Activated CD8-positive, alpha-beta memory T cell treated with anti-CD3 and anti-CD28 coated beads, Interleukin-2, amount 10 ng/mL, durations not matched to agents 7 days and 5 days (primary cell): ENCODE measurements at places on chromosomes 6 and 20. TPM values are rescaled to one million over a fixed set of nuclear protein-coding genes. Genes with fewer than 3 reads are reported as not detected.

DNA sequence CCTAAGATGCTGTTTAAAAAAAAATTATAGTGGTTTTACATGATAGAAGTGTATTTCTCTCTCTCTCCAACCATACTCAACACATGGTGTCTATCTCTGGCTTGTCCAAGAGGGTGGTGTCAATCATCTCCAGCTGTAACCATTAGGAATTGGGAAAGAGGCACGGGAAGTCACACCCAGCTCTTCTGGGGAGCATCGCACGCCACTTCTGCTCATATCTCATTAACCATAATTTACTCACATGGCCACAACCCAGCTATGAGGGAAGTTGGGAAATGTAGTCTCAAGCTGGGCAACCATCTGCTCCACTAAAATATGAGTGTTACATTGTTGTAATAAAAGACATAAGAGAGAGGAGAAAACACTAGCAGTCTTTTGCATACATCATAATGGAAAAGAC lies 30.4 kb upstream of the TSHZ2 start:
- H3K27me3 ChIP-seq: no peaks in the 10 kb centered on the region
- H3K4me3 ChIP-seq: no peak overlapping the region
- H3K4me1 ChIP-seq: no peaks in the 10 kb centered on the region
- no peak overlapping the region for H3K27ac ChIP-seq
- no peaks in the 10 kb centered on the region for H3K36me3 ChIP-seq
- no peak for DNase-seq

DNA sequence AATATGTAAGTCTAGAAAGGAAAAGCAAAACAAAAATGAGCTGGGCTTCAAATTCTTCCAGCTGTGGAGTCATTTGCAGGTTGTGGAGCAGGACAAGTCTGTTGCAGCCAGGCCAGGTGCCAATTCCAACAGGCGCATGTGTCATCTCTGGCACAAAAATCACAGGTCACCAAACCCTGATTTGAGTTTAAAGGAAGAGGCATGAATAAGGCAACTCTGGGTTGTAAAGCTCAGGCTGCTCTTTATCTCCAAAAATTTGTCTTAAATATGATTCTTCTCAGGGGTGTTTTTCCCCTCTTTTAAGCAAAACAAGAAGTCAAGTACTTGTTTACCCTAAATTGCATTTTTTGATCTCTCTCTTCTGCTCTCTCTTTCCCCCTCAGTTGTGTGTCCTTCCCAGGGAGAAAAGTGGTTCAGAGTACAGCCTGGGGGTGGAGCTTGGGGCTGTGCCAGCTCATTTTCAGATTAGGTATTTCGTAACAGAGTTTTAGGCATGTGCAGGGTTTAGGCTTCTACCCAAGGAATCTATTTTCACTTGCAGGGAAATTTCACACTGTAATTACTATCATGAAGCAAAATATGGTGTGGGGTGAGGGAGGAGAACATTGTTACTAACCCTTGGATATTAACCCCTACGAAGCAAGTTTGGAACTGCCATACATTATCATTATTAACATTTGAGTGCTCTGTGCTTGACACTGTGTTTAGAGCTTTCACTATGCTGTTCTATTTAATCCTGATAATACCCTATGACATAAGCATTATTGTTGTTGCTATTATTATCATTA lies 8.3 kb upstream of the NCOA3 start:
- DNase-seq: peak; percentile 79
- H3K27me3 ChIP-seq: no peaks in the 10 kb centered on the region
- H3K4me1 ChIP-seq: peaks cover 69% of the 10 kb centered on the region

- H3K27ac ChIP-seq: no peak overlapping the region
- H3K36me3 ChIP-seq: no peaks in the 10 kb centered on the region
- no peaks in the 10 kb centered on the region for H3K27me3 ChIP-seq
- no peaks in the 10 kb centered on the region for H3K4me1 ChIP-seq
- no peak overlapping the region for H3K4me3 ChIP-seq
Measured at GRCh38 chr20:43167615-43168014, 22.1 kb downstream of the PTPRT start.

DNA sequence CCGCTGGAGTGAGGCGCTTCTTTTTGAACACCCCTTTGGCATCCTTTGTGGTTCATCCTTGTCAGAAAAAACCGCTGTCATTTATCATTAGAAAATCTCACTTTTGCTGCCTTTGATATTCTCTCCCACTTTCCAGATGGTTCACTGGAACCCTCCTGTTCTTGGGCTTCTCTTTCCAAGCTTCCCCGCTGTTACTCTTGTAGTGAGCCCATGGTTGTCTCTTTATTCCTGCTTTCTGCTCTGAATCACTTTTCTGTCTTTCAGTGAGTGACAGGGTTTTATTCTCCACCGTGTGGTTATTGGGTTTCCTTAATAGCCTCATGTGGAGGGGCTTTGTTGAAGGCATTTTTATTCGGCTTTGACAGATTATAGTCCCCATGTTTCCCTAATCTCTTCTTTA lies 117.0 kb downstream of the FARS2 start:
- H3K36me3 ChIP-seq: no peaks in the 10 kb centered on the region
- peaks cover 2% of the 10 kb centered on the region for H3K4me1 ChIP-seq
- H3K27ac ChIP-seq: no peak overlapping the region

Gene PCNA
- total RNA-seq: 587 TPM

Gene RIPPLY2
- total RNA-seq: not detected

GRCh38 chr6:82363428-82364086 lies at the start of gene TPBG:
TPBG (plus strand) TSS chr6:82363817; CDS start chr6:82364962, 1,145 bp downstream.
- H3K27ac ChIP-seq: no peak within 1 kb of the TSS
- no peak for DNase-seq
- H3K27me3 ChIP-seq: peaks cover 70% of the 10 kb centered on the region
- peaks cover 16% of the 10 kb centered on the region for H3K4me1 ChIP-seq
- no peaks in the 10 kb centered on the region for H3K36me3 ChIP-seq
- peak within 1 kb of the TSS; percentile 68 for H3K4me3 ChIP-seq

DNA sequence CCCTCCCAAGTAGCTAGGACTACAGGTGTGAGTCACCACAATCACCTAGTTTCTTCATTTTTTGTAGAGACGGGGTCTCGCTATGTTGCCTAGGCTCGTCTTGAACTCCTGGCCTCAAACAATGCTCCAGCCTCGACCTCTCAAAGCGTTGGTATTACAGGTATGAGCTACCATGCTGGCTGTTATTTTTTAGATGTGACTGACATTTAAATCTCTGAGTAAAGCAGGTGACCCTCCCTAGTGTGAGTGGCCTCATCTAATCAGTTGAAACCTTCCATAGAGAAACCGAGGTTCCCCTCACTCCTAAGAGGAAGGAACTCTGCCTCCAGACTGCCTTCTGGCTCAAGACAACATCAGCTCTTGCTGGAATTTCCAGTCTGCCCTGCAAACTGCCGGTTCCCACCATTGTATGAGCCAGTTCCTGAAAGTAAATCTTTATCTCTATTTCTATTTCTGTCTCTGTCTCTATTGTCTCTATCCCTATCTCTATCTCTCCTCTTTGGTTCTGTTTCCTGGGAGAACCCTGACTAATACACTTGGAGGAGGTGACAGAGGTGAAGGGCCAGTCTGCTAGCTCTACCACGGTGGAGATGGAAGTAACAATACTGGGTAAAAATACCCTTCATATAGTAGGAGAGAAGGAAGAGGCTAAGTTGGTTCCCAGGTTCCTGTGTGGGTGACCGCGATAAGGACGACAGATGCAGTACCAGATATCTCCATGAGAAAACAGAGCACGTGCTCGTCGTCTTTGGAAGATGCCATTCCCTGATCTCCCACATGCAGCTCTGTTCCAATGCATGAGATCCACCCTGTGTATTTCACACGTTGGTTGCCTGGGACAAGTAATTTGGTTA lies 81.0 kb downstream of the MYB start:
- no peak overlapping the region for H3K4me3 ChIP-seq
- H3K4me1 ChIP-seq: no peaks in the 10 kb centered on the region
- DNase-seq: no peak
- H3K27me3 ChIP-seq: peaks cover 5% of the 10 kb centered on the region

Gene DPM1
- 51.8 TPM for total RNA-seq

Gene PI3
- not detected for total RNA-seq

DNA sequence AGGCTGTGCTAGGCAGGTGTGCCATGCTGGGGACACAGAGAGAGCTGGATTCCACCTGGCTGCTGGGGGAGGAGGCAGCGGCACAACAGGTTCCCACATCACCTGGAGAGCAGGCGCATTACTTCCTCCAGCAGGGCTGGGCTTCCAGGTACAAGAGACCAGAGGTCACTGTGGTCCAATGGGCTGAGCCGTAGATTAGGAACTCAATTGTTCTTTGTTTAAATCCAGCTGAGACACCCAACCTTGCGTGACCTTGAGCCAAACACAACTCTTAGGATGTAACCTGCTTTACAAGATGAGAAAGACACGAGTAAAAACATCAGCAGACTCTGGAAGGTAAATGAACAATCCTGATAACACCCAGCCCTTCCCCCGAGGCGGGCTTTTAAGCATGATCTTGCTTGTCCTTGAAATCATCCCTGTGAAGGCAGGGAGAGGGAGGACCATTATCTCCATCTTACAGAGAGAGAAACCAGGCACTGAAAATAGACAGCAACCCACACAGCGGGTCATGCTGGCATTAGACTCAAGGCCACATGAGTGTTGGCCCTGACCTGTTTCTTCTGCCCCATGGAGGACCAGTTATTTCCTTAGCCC lies 216.5 kb upstream of the RREB1 start:
- H3K27me3 ChIP-seq: peaks cover 5% of the 10 kb centered on the region
- no peaks in the 10 kb centered on the region for H3K36me3 ChIP-seq
- H3K27ac ChIP-seq: no peak overlapping the region

Gene SSTR4
- not detected for total RNA-seq

Gene BTN1A1
- total RNA-seq: not detected

Gene TSPYL4
- 15.1 TPM for total RNA-seq

Gene ENPP4
- total RNA-seq: 7.1 TPM

Gene NKX2-2
- not detected for total RNA-seq

DNA sequence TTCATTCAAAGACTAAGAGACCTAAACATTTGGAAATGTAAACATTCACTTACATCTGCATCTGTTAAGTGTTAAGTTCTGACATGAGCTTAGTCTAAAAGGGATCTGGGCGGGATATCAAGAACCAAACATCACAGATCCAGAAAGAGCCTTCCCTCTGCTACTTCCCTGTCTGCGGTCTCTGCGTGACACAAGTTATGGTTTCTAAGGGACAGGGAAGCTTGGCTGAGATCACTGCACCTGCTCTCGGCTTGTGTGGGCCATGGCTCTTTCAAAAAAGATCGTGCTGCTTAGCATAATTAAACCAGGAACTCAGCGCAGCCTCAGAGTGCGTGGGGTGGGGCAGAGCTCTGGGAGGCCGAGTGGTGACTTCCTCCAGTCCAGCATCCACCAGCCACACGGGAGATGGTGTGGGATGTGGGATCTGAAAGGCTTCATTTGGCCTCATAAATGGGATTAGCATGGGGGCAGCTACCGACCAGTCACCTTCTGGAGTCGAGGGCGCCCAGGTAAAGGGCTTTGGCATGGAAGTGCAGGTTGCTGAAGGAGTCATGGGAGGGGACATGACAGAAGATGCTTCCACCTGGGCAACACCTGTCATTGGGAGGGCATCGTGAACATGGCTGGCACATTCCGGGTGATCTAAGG lies 16.7 kb upstream of the RAMACL start:
- DNase-seq: no peak
- no peaks in the 10 kb centered on the region for H3K36me3 ChIP-seq
- no peaks in the 10 kb centered on the region for H3K27me3 ChIP-seq
- no peak overlapping the region for H3K4me3 ChIP-seq
